ENCODE measurements at places on chromosomes 3 and 15.

DNA sequence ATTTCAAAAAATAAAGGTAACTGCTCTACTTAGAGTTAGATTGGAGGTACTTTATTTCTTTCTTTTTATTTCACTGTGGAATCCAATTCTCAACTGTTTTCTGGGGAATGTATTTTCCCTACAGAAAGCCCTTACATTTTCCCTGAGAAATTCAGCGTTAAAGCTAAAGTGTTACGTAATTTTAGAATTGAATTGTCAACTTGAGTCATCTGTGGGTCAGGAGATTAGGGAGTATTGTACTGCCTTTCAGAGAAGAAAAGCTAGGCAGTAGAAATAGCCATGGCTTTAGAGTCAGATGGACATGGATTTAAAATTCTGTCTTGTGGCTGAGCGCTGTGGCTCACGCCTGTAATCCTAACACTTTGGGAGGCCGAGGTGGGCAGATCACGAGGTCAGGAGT, 728.6 kb downstream of the ROBO1 start:
- DNase-seq = no peak

- DNase-seq = no peak
Measured at GRCh38 chr3:148631124-148631903, 66.4 kb upstream of the AGTR1 start.

GRCh38 chr3:15796331-15796730, 1.4 kb downstream of the ANKRD28 start:
- no peak for DNase-seq

DNA sequence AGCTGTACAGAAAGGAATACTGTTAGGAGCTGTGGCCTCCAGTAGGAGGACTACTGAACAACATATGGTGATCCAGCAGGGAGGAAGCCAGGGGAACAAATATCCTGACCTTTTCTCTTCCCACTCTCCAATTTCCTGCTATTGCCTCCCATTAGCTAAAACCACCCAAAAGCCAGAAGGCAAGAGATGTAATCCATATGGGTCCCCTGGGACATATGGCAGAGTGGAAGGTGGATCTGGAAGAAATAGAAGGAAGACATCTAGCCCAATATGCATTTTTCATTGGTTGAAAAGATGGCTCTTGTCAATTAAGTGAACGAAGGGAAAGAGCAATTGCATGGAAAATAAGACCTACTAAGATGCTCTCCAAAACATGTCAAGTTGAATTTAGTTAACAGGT, 167.2 kb downstream of the CNTN3 start:
- DNase-seq = no peak
